ENCODE measurements at places on chromosomes 4 and X.
A peak's percentile ranks its signal among the peaks of the same experiment; 100 is the strongest.

- no peak for DNase-seq
These were observed 23.8 kb upstream of the ADH7 start for GRCh38 chr4:99458911-99459447.

DNA sequence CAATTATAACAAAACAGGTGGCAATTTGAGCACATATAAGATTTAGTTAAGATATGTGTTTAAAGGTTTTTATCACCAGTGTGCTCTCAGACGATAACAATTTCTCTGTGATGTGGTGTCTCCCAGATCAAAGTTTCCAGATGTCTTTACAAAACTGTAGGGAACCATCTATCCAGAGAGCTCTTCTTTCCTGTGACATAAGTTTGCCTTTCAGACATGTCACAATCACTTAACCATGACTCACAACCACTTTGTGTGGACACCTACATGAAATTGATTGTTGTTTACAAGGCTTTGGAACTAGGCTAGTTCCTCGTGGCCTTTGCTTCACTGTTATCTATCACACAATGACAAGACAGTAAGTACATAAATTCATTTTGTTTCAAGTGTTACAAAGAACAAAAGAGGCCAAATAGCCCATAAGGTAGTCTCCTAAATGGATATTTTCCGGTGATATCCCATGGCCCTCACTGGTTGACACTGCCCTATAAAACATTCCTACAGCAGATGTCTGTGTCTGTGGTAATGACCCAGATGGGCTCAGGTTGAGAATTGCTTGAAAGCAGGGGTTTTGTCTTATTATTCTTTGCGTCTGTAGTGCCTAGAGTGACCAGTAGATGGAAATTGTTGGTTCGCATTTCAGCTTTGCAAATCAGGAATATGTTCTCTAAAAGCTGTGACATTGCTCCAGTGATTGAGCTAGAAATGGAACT is 297.8 kb upstream of the FAM241A start:
- no peak for DNase-seq

DNA sequence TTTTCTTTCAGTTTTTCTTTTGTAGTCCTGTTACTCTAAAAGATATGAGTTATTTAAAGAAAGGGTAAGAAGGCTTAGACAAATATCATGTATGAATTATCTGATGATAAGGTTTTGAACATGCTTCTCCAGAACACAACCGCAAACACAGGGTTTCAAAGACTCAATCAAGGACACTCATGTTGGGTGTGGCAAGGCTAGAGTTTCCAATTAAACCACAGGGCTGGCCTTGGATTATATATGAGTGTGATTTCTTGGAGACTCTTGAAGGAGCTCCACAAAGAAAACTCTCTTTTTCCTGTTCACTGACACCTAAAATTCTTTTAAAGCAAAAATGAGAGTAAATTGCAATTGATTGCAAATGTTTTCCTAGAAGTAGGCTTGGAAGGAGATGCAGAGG is 110.1 kb upstream of the PDLIM3 start:
- DNase-seq: no peak

DNA sequence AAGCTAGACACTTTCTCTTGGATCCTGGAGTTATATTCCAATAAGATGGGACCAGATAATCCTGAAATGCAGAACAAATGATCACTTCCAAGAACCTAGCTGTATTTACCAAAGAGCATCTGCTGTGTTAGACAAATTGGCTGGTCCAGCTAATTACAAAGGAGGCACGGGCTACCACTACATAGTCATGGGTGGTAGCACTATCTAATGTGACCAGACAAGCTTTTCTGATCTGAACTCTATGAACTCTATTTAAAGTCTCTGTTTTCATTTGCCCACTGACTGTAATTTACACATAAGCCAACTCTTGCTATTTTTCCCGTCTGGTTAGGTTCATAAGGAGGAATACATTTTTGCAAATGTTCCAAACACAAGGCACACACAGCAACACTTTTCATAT is 34.6 kb downstream of the LNX1 start:
- DNase-seq: no peak

DNA sequence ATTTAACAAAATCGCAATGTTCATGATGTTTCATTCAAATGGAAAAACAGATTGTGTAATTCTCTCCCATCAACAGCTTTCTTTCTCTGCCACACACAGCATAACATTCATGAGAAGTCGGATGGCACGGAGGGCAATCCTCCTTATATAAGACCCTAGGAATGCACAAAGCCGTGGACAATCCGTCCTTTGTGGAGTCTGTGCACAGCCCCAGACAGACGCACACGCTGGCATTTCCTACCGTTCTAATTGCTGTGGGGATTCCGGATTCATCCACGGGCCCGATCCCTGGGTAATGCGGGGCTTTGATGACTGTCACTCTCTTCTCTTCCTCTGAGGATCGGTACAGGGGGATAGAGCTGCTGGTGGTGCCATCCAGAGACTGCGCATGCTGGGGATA is 121.9 kb upstream of the PDLIM3 start:
- DNase-seq: no peak

DNA sequence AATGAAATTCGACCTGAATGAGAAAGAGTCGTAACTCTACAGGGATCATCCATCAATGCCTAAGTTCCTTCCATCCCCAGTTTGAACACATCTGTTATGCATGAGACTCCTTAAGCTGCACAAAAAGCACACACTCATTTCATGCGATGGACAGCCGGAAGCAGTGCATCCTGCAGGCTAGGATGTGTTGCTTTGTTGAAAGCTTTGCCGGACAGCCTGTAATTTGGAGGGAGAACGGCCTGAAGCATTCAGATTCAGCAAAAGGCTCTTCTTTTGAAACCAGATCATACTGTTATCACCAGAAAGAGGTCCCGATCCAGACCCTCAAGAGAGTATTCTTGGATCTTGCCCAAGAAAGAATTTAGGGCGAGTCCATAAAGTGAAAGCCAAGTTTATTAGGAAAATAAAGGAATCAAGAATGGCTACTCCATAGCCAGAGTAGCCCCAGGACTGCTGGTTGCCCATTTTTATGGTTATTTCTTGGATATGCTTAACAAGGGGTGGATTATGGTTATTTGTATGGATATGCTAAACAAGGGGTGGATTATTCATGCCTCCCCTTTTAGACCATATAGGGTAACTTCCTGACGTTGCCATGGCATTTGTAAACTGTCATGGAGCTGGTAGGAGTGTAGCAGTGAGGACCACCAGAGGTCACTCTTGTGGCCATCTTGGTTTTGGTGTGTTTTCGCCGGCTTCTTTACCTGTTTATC is 48.1 kb upstream of the DHRSX start:
- DNase-seq: no peak

- DNase-seq: no peak
These were observed 63.1 kb downstream of the RTL9 start for GRCh38 chrX:110421500-110422455.

- DNase-seq: peak; percentile 27
These were observed 12.0 kb upstream of the CD38 start for GRCh38 chr4:15765910-15766697.

DNA sequence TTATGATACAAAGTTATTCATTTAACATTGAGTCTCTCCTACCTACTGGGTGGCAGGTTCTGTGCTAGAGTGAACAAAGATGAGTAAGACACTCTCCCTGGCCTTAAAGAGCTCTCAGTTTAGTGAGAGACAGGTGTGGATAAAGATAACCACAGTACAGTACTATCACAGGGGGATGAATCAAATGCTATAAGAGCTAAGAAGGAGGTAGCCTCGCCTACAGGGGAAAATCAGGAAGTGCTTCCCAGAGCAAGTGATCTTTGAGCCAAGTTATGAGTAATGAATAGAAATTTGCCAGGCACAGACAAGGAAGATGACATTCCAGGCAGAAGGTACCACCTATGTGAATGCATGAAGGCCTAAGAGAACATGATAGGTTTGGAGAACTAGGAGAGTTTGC is 3.4 kb upstream of the IGBP1 start:
- no peak for DNase-seq

GRCh38 chr4:7648544-7649395 is 214.0 kb upstream of the PSAPL1 start:
- no peak for DNase-seq

DNA sequence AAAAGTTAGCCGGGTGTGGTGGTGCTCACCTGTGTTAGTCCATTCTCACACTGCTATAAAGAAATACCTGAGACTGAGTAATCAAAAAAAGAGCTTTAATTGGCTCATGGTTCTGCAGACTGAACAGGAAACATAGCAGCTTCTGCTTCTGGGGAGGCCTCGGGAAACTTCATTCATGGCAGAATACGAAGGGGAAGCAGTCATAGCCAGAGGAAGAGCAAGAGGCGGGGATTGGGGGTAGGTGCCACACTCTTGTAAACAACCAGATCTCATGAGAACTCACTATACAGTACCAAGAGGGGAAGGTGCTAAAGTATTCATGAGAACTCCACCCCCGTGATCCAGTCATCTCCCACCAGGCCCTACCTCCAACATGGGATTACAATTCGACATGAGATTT is 64.1 kb downstream of the BEND4 start:
- no peak for DNase-seq

DNA sequence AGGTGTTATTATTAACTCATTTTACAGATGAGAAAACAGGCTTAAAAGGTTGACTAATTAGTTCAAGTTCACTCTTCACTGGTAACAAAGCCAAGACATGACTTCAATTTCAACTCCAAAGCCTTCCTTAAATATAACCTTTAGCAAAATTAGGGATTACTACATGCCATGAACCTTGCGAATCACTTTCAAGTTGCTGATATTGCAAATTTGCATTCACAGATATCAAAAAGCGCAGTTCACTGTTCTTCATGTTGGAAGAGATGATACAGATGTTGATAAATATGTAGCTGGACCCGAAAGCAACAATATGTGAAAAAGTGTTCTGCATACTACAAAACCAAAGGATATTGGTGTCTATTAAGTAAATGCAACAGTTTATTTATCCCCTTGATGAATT is 210.8 kb upstream of the GYPA start:
- no peak for DNase-seq

- DNase-seq: no peak
These were observed 204.3 kb downstream of the SHROOM3 start for GRCh38 chr4:76639288-76639687.

DNA sequence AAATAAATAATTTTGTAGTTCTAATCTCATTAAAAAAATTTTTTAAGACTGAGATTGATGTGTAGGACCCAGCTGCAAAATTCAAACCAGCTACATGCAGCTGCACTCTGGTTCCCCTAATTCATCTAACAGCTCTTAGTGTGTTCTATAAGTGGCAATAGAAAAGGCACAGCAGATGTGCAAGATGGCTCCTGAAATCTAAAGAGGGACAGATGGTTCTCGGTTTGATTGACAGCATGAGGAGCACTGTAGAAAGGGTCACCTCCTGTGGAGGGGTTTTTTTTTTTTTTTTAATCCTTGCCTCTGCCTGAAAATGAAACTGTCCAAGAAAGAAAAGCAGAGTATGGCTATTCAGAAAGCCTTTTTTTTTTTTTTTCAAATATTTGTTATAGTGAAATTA is 16.9 kb upstream of the OCIAD1 start:
- no peak for DNase-seq

DNA sequence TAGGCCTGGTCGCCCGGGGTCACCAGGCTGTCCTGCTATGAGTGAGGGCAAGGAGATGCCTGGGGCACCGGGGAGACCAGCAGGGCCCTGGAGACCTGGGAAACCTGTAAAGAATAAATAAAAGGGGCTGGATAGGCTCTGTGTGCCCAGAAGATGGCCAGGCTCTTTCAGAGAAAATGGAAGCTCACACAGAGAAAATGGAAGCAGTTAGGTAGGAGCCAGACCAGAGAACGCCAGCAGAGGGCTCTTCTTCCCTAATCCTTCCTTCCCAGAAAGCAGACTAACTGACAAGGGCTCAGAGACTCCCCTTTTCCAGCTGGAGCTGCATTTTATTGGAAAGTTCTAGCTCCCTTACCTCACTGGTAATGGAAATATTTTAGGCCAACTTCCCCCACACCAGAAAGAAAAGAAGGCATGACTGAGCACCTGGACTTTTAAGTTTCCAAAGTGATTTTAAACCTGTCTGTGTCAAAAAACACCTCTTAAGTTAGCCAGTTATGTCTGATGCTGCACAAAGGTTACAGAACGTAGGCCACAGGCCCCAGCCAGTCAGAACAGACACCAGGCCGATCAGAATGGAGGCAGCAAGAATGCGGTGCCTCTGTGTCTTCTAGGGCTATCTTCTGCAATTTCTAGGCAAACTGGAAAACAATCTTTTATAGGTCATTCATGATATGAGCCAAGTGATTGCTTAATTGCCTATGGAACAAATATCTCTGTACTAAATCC is 74.0 kb downstream of the ATG4A start:
- DNase-seq: no peak

DNA sequence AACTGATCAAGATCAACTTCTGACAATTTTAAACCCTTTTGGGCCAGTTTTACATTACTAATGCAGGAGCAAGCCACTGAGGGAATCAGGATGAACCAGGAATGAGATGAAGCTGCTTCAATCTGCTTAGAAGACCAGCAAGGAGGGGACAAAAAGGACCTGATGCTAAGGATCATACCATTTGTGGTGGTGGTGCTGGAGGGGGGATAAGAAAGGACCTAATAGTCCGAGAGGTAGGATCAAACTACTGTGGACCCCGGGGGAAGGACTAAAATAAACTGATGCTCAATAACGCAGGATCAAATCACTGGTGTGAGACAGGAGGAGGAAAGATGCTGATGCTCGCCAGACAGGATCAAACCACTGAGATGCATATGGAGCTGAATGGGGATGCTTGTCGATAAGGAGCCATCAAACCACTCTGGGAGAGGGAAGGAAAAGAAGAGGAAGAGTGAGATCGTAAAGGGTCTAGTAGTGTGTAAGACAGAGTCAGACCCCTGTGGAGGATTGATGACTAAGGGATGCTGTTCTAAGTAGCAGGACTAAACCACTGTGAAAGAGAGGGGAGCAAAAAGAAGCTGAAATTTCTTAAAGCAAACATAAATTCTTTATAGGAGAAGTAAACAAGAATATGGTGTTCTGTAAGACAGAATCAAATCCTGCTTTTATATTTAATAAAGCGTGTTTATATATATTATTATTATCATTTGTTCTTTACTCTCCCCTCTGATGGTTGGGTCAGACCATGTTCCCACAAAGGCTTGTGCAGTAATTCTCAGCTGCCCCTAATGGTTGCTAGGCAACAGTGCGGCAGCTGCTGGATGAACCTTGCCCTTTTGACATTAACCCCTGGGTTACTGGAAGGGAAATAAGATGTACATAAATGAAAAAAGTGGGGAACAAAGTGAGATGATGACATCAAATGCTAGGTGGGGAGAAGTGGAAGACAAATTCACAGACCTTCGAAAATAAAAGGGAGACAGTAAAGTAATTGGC is 432.5 kb upstream of the FGF16 start:
- DNase-seq: no peak

DNA sequence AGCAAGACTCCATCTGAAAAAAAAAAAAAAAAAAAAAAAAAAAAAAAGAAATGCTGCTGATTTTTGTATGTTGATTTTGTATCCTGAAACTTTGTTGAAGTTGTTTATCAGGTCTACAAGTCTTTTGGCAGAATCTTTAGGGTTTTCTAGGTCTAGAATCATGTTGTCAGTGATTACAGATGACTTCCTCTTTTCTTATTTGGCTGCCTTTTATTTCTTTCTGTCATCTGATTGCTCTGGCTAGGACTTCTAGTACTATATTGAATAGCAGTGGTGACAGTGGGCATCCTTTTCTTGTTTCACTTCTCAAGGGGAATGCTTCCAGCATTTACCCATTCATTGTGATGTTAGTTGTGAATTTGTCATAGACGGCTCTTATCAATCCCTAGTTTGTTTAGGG is 334.4 kb downstream of the SPRY1 start:
- no peak for DNase-seq

GRCh38 chr4:61296144-61296543 is 96.0 kb downstream of the ADGRL3 start:
- no peak for DNase-seq
